ENCODE measurements at places on chromosomes 2 and 18.

- DNase-seq, result no peak
Observed at GRCh38 chr18:70503060-70503459, 214.2 kb downstream of the SOCS6 start.

DNA sequence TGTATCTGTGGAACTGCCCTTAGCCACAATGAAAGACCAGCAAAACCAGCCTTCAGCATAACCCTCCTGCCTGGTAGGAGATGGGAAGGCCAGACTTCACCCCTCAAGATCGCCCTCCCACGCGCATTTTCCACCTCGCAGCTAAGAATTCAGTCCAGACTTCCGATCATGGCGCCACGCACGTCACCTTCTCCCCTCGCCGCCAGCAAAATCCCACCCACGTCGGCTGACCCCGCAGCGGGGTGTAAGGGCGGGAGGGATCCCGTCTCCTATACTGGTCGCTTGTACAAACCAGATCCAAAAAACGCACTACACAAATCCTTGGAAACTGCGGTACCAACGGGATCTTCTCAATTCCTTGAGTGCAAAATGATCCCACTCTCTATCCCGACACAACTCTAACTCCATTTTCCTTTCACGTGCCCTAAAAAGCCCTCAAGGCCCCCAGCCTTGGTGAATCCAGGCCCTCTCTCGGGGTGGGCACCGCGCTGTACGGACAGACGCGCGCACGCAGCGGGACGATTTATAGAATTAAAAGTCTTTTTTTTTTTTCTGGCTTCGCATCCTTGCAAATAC is 1.0 kb upstream of the BMPR2 start:
- DNase-seq, result peak; percentile 74

DNA sequence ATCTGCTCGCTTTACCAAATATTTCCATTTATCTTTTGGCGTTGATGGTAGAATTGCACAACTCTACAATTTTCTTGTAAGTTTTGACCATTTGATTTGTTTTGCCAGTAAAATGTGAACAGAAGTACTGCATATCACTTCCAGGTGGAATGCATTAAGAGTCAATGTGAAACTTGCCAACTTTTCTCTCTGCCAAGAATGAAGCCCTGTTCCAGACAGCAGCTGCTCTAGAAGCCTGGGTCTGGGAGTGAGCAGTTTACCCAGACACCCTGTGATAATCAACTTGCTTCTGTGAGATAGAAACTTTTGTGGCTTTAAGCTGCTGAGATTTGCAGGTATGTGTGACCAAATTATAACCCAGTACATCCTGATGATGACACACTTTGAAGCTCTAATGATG is 115.9 kb upstream of the SYT4 start:
- DNase-seq, result no peak

- DNase-seq, result no peak
Observed at GRCh38 chr2:202423139-202423538, 47.0 kb downstream of the BMPR2 start.

DNA sequence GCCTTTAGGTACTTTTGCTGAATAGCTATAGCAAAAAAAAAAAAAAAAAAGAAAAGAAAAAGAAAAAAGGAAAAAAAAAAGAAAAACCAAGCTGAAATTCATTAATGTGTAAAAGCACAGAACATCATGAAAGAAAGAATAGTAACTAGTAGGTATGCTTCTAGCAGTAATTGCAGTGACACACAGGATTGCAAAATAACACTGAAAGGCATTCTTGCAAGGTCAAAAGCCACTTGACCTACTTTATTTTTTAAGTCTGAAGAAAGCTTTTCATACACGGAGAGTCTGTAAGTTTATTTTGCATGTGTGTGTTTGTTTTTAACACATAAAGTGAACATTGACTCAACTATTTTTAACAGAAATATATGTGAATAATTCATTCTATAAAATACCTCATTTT is 54.4 kb downstream of the DOK6 start:
- no peak for DNase-seq

- no peak for DNase-seq
Observed at GRCh38 chr2:14535156-14535555, 97.4 kb upstream of the LRATD1 start.

GRCh38 chr2:205775097-205775877 is 93.0 kb downstream of the NRP2 start:
- DNase-seq, result no peak

DNA sequence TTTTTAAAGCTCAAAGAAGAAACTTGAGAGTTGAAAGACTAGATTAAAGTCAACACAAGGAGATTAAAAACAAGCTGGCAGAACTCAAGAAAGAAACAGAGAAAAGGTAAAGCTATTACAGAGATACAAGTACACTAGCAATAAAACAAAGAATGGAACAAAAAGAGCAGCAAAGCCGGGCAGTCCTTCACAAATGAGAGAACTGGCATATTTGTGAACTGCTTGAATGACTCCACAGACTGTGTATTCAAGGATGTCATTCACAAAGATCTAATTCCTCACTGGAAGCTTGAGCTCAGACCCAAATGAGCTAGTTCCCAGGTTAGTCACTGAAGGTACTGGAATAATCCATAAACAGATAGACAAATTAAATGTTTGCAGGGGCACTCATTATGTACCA is 318.0 kb downstream of the MYCN start:
- no peak for DNase-seq

GRCh38 chr18:59921384-59921891 is 21.6 kb downstream of the PMAIP1 start:
- DNase-seq, result no peak

GRCh38 chr2:171852366-171852888 is 41.6 kb downstream of the SLC25A12 start:
- no peak for DNase-seq

GRCh38 chr18:63412953-63413352 is 9.3 kb downstream of the VPS4B start:
- DNase-seq, result no peak

- DNase-seq, result no peak
Observed at GRCh38 chr2:9639000-9639602, 8.3 kb upstream of the YWHAQ start.

All from nephron progenitor cell (in vitro differentiated cells).